ENCODE measurements at places on chromosomes 11 and 22.

DNA sequence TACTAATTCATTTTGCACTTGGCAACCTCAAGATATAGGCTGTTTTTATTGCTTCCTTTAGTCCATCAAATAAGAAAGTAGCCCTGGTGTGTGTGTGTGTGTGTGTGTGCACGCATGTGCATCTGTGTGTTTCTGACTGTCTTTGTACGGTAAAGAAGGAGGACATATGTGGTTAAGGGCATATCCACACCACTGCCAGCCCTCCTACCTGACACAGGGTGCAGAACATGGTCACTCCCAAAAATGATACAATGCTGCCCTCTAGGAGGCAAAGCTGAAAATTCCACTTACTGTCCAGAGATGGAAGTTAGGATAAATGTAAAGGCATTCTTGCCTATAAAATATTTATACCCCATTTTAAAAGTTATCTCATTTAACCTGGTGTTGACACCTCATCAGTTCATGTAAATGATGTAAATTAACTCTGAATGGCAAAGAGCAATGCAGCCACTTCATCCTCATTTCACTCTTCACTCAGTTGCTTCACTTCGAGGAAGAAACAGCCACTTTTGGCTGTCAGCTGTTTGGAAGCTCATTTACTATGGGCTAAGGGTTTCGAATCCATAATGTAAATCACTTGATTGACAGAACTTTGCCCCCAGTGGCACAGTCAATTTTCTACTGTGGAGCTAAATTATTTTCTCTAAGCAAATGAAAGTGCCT is 83.1 kb upstream of the MTNR1B start:
- DNase-seq, result no peak

GRCh38 chr11:45982656-45983470 is 60.4 kb downstream of the LARGE2 start:
- DNase-seq, result no peak

DNA sequence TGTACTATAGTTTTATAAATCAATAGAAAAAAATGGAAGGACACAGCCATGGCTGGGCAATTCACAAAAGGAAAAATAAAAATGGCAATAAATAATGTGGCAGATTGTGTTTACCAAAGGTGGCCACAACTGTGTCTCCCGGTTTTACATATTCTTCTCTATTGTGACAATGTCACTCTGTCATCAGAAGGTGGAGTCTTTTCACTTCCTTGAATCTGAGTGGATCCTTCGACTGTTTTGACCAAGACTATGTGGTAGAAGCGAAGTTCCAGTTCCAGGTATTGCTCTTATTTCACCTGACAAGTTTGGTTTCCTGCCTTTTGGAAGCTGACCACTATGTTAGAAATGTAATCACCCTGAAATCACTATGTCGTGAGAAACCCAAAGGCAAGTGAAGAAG is 31.0 kb upstream of the HSD17B12 start:
- no peak for DNase-seq

DNA sequence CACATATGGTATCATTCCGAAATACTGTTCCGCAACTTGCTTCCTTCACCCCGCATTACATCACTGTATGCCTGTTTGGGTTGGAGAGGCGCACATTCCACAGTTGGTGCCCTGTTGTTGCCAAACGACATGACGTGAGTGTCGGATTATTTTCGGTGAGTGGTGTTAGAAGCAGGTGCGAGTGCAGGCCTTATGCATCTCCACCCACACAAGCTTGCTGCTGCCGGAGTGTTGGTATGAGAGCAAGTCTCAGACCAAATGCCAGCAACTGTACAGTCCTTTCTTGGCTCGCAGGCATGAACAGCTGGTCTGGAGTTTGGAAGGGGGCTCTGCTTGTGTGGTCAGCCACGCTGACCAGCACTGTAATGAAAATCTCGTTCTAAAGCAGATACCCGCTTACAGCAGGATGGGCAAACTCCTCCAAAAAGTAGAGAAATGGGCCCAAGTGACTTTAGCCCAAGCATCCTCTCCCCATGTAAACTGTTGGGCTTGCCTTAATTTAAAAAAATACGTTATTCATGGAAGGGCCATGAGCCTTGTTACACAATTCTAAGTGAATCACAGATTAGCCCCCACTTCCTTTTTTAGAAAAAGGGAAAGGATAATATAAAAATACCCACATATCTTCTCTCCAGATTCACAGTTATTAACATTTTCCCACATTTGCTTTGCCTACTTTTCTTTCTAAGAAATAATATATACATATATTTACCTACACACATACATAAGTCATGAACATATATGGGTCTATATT is 48.7 kb upstream of the OR9Q1 start:
- DNase-seq, result no peak

- DNase-seq, result no peak
Observed at GRCh38 chr11:985406-985805, 51.1 kb downstream of the MUC6 start.

DNA sequence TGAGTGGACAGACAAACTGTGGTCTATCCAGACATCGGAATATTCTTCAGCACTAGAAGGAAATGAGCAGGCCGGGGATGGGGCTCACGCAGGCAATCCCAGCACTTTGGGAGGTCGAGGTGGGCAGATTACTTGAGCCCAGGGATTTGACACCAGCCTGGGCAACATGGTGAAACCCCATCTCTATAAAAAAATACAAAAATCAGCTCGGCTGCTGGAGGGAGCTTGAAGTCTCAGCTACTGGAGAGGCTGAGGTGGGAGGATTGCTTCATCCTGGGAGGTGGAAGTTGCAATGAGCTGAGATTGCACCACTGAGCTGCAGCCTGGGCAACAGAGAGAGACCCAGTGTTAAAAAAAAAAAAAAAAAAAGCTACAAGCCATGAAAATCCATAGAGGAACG is 8.0 kb upstream of the CTSD start:
- DNase-seq, result no peak

DNA sequence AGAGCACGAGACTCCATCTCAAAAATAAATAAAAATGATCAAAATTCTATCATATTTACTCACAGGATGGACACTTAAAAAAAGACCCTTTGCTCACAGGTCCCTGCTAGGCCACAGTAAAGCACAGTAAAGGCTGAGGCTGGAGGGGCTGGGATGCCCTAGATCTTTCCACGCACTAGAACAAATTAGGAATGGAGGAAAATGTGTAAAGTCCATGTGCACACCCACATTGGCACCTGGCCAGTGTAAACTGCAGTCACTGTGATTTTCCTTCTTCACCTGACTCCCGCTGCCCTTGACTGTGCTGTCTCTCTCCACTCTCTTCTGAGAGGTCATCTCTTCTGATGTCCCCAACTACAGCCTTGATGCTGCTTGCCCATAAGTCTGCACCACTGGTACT is 195.5 kb downstream of the EFCAB6 start:
- DNase-seq, result no peak

- no peak for DNase-seq
Observed at GRCh38 chr11:97033178-97033577, 643.4 kb downstream of the JRKL start.

DNA sequence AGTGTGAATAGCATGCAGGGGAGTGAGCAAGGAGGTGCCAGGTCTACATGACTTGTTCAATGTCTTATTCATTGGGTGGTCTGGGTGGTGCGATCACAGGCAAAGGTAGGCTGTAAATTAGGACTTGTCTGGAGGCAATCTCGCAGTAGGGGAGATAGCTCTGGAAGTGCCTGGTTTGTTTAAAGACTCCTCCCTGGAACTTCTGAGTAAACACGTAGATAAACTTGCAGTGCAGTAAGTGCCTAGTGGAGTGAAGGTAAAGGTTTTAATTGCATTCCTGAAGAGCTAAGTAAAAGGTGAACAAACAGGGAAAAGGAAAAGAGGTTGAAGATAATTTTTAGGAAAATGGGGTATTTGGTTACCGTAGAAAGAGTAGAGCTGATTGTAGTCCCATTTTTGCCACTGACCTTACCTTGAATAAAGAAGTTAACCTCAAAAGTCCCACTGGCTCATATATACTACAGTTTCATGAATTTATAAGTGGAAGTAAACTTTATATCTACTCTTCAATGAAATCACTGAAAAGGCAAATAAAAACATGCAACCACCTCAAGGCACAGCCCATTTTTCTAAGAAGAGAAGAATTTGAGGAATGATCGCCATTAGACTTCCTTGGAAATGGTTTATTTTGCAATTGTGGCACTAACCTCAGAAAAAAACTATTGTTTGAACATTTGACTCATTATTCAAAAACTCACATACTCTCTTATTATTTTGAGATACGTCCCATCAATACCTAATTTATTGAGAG is 44.3 kb downstream of the AASDHPPT start:
- no peak for DNase-seq

- no peak for DNase-seq
Observed at GRCh38 chr22:19223110-19223509, 44.6 kb upstream of the SLC25A1 start.

- DNase-seq, result no peak
Observed at GRCh38 chr11:73287400-73288101, 15.4 kb downstream of the P2RY6 start.

DNA sequence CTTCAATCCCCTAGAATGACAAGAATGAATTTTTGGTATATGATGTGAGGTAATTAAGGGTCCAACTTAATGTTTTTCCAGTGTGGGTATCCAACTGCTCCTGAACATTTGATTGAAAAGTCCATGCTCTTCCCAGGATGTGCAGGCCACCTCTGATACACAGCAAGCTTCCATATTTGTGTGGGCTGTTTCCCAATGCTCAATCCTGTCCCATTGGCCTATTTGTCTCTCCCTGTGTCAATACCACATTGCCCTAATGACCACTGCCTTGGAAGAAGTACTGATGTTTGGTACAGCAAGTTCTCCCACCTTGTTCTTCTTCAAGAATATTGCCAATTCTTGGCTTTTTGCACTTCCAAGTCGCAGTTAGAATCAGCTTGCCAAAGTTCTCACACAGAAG is 42.9 kb downstream of the KCNQ1OT1 start:
- no peak for DNase-seq

DNA sequence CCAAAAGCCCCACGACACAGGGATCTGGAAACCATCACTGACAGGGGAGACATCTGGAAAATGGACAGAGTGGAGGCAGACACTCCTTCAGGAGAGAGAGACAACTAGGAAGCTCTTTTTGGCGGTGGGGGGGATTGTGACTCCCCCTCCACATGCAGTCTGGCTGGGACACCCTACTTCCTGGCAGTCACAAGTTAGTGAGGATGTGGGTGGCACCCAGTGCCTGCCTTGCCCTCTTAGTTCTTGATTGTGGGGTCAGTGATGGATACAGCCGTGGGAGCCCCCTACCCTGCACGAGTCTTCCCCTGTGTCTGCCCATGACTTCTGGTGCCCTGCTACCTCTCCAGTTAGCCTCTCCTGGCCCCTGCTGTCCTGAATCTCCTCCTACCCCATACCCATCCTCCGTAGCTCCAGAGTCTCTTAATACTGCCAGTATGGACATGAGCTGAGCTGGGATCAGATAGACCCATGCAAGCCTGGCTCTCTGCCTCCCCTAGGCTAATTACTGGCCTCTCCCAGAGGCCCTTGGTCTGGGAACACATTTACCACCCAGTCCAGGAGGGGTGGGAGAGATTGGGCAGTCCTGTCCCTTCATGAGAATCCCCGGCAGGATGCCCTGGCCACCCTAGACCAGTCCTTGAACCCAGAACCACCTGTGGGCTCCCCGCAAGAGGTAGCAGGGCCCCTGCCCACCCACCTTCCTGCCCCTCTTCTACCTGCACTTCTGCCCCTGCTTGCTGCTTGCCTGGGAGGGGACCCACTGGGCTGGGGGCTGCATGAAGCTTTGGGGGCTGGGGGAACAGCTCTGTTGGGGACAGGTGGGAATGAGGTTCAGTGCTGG is 22.8 kb downstream of the RHBDD3 start:
- DNase-seq, result no peak

GRCh38 chr11:68827733-68828132 is 14.0 kb downstream of the CPT1A start:
- DNase-seq, result no peak

- DNase-seq, result no peak
Observed at GRCh38 chr22:48077699-48078098, 1315.2 kb downstream of the TBC1D22A start.

- no peak for DNase-seq
Observed at GRCh38 chr11:17905477-17905876, 107.4 kb downstream of the SERGEF start.

- no peak for DNase-seq
Observed at GRCh38 chr11:4921796-4922195, 2.3 kb downstream of the OR51G1 start.

DNA sequence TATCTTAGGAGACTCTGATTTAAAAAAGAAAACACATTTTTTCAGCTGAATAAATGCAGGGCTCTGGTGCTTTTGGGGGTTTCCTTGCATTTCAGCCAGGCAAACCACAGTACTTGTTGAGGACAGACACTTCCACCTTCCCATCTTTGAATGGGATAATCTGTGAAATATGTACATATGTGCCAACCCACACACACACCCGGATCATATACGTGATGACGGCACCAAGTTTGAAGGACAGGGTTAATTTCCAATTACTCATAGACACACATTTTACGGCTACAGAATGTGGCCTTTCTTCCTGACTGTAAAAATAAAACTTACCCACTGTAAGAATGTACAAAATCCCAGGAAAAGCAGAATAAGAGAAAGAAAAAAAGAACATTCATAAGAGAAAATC is 104.4 kb downstream of the MPPED2 start:
- no peak for DNase-seq

DNA sequence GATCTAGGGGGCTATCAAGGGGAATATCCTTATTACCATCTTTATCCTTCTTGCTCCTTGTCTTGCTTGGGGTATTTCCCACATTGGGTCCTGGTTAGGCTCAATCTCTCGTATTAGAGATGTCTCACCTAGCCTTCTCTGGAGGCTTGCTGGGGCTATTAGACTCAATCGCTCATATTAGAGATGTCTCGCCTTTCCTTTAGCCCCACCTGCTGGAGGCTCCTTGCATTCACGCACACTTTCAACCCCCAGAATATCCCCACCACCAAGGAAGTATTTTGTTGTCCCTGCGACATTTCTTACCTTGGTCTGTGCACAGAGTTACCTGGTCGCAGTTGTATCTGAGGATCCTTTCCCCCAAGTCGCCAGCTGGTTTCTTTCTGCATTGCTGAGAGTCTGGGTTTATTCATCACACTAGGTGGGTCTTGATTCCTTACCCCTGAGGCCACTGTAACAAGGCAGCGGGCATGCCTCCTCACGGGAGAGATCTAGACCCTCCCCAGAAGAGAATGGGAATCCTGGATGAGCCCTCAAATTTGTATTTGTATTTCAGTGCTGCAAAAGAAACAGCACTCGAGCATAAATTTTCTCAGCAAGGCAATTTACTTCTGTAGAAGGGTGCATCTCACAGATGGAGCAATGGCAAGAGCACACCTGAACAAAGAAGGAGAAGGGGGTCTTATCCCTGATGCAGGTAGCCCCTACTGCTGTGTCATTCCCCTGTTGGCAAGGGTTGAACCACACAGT is 15.9 kb upstream of the HYLS1 start:
- DNase-seq, result no peak

DNA sequence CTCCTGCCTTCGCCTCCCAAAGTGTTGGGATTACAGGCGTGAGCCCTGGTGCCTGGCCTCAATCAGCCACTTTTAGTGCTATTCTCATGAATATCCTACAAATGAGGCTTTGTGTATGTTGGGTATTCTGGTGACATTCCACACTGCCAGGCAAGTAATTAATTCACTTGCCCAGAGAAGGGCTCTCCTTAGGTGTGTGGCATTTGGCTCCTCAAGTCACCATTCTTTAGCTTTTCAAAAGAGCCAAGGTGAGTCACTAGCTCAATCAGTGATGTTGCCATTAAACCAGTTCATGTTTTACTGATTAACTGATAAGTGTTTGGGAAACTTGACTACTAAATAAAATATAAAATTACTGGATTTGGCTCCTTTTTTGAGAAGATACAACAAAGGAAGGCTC is 52.2 kb downstream of the SLC25A17 start:
- DNase-seq, result no peak
